Tibial nerve (tissue), 4 donors: ENCODE measurements at places on chromosomes 7 and 10. TPM values are rescaled to one million over a fixed set of nuclear protein-coding genes. Genes with fewer than 3 reads are reported as not detected.

ZNRF2 gene
- 36.3 TPM for total RNA-seq

AKR1E2 gene
- total RNA-seq: 12.7 TPM

CYP2C8 gene
- total RNA-seq: not detected

GPR141 gene
- total RNA-seq: 0.84 TPM

STOX1 gene
- 1.2 TPM for total RNA-seq

DNA sequence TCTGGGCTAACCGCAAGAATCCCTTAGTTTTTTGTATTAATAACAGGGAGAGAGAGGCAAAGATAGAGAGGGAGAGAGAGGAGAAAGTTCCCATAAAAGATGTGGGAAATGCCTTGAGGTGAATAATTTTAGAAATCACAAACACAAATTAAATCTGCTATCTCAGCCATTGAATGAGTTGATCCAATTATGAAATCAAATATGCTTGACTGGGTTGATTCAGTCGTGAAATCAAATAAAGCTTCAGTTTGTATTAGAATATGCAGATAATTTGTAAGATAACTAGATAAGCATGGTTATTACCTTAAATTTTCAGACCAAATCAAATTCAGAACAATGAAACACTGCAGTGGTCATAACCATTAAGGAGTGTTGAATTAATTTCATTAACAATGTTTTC is 68.9 kb downstream of the SEMA3A start:
- DNase-seq: no peak

- no peak for DNase-seq
These were observed 51.2 kb upstream of the CFAP46 start for GRCh38 chr10:132993271-132994184.

- DNase-seq: no peak
These were observed 130.0 kb upstream of the LANCL2 start for GRCh38 chr7:55235115-55235514.

DNA sequence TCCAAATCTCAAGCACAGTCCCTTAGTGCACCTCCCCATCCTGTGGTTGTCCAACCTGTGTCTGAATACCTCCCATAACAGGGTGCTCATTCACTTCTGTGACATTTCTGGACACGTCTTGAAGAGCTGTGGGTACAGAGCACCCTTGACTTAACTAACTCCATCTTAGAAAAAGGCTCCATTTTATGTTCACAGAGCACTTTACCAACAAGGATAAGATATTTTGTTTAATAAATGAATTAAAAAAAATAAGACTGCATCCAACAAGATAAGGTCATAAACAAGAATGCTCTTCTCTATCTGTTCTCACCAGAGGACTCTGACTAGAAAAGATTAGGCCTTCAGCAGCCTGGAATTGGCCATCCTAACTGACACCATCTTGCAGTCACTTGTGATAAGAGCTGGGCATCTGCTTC is 335.2 kb upstream of the ZNF32 start:
- DNase-seq: no peak

- DNase-seq: no peak
These were observed 8.5 kb upstream of the TBL2 start for GRCh38 chr7:73586911-73587310.

GRCh38 chr10:63324495-63324854 is 141.3 kb downstream of the JMJD1C start:
- DNase-seq: no peak

GRCh38 chr7:148091882-148092281 is 498.7 kb upstream of the C7orf33 start:
- no peak for DNase-seq

- DNase-seq: no peak
These were observed 14.6 kb upstream of the AQP1 start for GRCh38 chr7:30896783-30897637.

- DNase-seq: no peak
These were observed 241.6 kb downstream of the NSUN6 start for GRCh38 chr10:18409599-18410397.

- DNase-seq: no peak
These were observed 30.0 kb upstream of the PRKAR1B start for GRCh38 chr7:756928-757560.

DNA sequence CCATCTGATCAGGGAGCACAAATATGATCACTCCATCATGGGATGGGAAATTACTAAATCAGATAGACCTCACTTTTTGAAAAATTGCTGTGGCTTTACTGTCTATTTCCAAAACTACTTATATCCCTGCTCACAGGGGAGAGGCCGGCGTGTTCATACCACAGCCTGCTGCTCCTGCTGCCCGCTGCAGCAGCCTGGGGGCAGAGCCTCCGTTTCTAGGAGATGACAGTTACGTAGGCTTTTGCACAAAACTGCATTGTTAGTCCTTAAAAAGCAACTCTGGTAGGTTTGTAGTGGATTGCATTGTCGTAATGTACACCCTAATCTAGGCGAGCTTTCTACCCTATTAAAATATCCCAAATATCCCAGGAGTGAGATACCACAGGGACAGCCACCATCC is 203.7 kb downstream of the EBF3 start:
- DNase-seq: no peak

GRCh38 chr10:93595378-93596161 is 5.5 kb downstream of the RBP4 start:
- DNase-seq: no peak

- no peak for DNase-seq
These were observed 17.1 kb downstream of the SLIT1 start for GRCh38 chr10:97168645-97169044.

GRCh38 chr10:69685426-69685801 is 55.4 kb downstream of the FAM241B start:
- DNase-seq: no peak

GRCh38 chr10:49361735-49362568 is 33.9 kb downstream of the DRGX start:
- no peak for DNase-seq

DNA sequence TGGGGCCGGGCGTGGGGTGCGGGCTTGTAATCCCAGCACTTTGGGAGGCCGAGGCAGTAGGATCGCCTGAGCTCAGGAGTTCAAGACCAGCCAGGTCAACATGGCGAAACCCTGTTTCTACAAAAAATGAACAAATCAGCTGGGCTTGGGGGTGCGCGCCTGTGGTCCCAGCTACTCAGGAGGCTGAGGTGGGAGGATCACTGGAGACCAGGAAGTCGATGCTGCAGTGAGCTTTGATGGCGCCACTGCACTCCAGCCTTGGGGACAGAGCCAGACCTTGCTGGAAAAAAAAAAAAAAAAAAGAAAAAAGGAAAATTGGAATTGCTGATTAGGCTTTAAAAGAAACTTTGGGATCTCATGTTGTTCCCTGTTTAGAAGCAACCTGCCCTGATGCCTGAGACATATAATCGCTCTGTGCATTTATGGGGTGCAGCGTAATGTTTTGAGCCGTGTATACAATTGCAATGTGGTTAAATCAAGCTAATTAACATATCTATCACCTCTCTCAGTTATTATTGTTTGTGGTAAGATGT is 851 bp downstream of the AKR1E2 start:
- DNase-seq: no peak

DNA sequence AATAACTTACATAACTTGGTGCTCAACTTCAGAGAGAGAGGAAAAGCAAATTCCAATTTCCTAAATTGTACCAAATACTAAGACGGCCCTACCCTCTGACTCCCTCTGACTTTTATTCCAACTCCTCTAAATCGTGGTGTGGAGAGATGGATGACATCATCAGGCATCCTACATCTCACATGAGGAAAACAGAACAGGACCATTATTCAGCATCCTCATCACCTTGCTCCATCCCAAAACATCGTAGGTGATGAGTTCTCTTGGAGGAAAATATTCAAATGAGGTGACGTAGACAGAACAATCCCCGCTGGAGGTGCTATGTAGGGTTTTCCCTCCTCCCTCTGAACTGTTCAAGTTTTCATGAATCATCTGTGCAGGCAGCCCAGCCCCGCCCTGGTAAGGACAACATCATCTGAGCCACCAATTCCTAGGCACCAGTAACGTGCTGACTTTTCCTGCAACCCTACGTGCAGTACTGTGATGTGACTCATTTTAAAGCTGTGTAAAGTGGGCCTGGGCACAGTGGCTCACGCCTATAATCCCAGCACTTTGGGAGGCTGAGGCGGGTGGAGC is 167.2 kb downstream of the CALN1 start:
- DNase-seq: no peak

- no peak for DNase-seq
These were observed 4.3 kb upstream of the STX1A start for GRCh38 chr7:73723813-73724212.

DNA sequence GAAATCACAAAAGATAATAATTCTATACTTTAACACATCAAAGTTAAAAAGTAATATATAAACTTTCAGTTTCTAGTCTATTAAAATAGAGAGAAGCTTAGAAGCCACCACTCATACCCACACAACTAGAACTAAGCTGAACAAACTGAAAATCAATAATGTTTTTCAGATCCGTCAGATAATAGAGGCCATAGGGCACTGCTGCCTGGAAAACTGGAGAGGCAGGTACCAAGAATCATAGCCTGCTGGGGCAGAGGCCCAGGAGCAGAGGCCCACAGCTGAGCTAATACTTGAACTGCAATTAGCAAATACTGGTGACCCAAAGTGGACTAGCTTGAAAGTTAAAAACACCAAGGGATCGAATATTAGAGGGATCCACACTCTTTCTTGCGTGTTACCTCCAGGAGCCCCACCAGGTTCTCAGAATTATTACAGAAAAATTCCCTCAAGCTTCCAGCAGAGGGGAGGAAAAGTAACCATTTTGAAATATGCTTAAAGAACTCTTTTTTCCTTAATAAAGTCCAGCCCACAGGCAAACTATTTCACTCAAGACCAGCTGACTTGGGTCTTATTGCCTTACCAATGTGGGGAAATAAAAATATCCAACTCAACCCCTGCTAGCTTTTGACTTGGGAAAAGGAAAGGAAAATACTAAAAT is 774.1 kb upstream of the IGFBP3 start:
- no peak for DNase-seq

DNA sequence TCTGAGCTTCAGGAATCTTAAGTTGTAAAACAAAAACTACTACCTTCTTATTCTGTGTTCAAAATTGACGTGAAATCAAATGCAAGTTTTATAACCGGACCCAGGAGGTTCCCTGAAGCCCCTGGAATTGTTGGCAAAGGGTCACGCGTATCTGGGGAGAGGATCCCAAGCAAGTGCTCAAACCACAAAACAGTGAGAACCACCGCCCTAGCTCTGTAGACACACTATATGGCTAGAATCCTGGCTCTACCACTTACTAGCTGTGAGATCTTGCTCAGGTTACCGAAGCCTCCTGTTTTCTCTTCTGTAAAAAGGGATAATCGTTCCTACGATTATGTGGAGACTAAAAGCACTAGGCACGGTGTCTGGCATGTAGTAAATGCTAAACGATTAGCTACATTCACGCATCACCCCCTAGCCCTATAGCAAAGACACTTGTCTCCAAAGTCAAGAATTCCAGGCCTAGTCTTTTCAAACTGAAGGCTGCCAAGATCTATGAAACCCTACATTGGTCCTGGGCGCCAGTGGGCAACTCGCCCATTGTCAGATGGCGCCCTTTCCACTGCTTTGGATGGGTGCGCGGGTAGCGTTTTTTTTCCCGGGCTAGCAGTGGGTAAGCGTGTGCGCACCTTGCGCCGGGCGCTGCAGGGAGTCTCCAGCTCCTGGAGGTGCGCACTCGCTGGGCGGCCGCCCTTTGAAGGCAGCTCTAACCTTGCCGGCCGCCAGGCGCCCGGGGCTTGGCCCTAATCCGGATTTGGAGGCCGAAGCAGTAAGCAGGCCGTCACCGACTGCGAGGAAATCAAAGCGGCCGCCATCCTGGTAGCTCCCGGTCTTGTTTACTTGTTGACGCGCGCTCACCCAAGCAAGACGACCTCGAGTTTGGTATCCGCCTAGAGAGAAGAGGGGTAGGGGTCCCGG is 11.6 kb upstream of the NKX2-3 start:
- DNase-seq: no peak

GRCh38 chr7:1576521-1577253 is 6.9 kb upstream of the PSMG3 start:
- no peak for DNase-seq

- no peak for DNase-seq
These were observed 2.4 kb downstream of the INPP5F start for GRCh38 chr10:119728172-119728800.
